Transverse colon (tissue), 4 donors: ENCODE measurements at places on chromosomes 7 and 10.

- no peak for DNase-seq
These were observed 389.2 kb upstream of the KLF6 start for GRCh38 chr10:4174197-4174596.

- DNase-seq, result no peak
These were observed 47.7 kb downstream of the NPVF start for GRCh38 chr7:25180592-25180923.

- no peak for DNase-seq
These were observed 175.9 kb downstream of the ZMYND11 start for GRCh38 chr10:310976-311639.

DNA sequence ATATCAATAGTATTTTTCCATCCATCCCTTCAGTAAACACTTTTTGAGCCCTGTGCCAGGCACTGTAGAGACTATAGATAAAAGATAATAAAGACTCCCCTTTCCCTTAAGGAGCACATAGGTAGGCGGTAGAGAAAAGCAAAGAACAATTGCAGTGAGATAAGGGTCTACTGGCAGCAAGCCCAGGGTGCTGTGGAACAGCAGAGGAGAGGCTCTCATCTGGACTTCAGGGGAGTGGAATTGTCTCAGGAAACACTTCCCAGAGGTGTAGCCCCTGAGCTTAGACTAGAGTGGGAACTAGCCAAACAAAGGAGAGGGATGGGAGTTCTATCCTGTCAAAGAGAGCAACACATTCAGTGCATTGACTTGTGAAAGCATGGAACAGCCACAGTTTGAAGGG, 102.0 kb downstream of the NRF1 start:
- DNase-seq, result no peak
